Stimulated activated CD4-positive, alpha-beta T cell treated with anti-CD3 and anti-CD28 coated beads, Interleukin-12 subunit alpha, Interleukin-12 subunit beta, amount 100 ng/mL, for 48 hours (primary cell): ENCODE measurements at places on chromosomes 12 and 14.

DNA sequence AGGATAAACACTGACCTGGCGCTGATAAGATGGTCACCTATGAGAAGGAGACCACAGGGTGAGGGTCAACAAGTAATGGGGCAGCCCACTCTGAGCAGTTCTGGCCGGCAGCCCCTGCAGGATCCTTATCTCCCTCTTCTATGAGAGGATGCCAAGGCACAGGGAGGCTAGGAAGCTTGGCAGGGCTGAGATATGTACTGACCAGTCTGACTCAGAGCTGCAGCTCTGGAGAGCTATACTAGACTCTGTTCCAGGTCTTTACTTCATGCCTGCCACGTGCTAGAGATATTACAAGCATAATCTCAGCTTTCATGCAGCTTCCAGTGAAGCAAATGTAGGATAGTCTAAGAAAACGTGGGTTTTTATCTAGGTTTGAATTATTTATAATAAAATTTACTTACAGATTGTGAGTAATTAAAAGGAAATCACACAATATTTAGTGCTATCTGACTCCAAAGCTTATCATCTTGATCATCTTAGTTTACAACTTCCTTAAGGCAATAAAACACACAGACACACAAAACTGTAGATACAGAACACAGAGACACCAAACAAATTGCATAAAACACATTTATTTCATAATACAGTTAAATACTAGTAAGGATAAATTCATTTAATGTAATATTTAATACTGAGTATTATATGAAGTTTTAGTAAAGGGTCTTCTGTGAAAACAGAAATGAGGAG, 32.3 kb downstream of the GIT2 start:
- no peak for DNase-seq

- no peak for DNase-seq
Measured at GRCh38 chr12:8722286-8722800, 24.6 kb downstream of the RIMKLB start.

DNA sequence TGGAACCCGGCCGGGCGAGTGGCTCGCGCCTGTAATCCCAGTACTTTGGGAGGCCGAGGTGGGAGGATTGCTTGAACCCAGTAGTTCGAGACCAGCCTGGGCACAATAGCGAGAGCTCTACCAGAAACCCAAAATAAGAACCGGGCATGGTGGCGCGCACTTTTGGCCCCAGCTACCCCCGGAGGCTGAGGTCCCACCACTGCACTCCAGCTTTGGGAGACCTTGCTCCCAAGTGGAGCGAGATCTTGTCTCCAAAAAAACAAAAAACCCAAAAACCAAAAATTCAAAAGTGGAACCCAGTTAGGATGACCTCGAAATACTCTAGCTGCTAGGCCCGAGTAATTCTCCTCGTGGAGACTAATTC, 769 bp upstream of the VTI1B start:
- DNase-seq: no peak

DNA sequence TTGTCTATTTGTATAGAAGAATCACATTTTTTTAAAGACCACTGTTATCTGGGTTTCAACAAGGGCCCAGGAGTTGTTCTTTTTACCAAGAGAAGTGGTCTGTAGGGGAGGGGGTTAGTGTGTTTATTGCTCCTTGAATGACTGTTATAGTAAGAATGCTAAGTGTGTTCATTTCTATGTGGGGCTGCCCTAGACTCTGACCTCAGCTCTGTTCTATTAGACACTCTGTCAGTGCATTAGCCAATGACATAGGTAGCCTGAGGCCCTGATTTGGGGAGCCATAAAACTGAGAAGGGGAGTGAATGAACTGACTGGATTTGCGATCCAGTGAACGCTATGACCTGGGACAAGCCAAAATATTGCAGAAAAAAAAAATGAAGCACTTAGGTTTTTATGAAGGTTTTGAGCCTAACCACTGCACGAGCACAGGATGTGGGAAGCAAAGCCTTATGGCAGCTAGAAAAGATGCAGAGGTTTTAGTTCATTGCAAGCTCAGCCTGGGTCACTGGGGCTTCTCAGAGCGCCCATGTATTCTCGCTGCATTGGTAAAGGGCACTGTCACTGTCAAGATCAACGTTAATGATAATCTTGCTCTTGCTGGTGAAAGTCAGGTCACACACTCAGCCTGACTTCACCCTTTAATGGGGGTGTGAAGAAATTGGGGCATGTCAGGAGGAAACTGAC, 63.8 kb downstream of the PRKCH start:
- DNase-seq: no peak

- no peak for DNase-seq
Measured at GRCh38 chr12:96242597-96242996, 48.4 kb downstream of the ELK3 start.

DNA sequence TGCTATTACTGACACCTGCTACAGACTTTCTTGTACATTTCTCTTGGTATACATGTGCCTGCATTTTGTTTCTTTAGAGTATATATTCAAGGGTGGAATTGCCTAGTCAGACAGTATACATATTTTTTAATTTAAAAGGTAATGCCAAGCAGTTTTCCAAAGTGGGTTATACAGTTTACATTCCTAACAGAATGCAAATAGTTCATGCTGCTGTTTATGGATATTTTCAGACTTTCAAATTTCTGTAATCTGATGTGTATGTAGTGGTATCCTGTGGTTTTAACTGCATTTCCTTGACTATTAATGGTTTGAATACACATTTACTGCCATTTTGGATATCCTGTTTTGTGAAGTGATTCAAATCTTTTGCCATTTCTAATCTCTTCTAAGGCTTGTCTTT, 55.5 kb upstream of the VCPKMT start:
- no peak for DNase-seq

DNA sequence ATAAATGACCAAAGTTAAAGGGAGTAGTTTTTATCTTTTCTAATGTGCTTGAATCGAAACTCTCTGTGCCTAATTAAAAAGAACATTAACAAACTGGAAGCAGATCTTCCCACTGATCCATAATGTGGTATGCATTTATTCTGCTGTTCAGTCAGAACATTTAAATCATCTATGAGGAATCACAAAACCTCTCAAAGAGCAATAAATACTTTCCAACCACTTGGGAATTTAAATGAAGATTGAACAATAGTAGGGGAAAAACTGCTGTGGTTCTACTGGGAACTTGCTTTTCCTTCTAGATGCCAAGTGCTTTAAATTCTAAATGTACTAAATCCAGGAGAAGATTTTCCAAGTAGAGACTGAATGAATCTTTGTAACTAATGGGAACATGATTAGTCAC, 12.3 kb upstream of the CHPT1 start:
- DNase-seq: no peak

DNA sequence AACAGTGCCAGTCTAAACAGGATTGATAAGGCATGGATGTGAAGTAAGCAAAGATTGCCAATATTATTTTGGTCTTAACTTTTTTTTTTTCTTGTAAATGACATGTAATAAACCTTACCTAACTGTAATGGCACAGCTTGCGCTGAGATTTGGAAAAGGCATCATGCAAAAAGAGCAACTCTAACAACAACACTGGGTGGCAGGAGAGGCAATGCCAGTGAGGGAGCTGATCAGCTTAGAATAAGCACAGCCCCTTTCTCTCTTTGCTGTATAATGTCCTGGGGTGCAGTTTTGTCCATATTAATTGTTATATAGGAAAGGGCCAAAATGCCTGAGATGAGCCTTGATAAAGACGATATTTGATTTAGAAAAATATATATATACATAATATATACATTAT, 1589.7 kb upstream of the FLRT2 start:
- DNase-seq: no peak

- DNase-seq: no peak
Measured at GRCh38 chr12:118846416-118846815, 134.9 kb upstream of the SRRM4 start.
